Uterus (tissue), 4 donors: ENCODE measurements at places on chromosomes 3 and 15. TPM values are rescaled to one million over a fixed set of nuclear protein-coding genes. Genes with fewer than 3 reads are reported as not detected.
A peak's percentile ranks its signal among the peaks of the same experiment; 100 is the strongest.

The MKRN2OS gene
- not detected for total RNA-seq

GRCh38 chr15:96878129-96878528, 547.6 kb downstream of the NR2F2 start:
- H3K27ac ChIP-seq = no peak overlapping the region
- no peaks in the 10 kb centered on the region for H3K36me3 ChIP-seq
- no peaks in the 10 kb centered on the region for H3K4me1 ChIP-seq
- DNase-seq = no peak
- H3K4me3 ChIP-seq = no peak overlapping the region

- no peaks in the 10 kb centered on the region for H3K4me1 ChIP-seq
- no peaks in the 10 kb centered on the region for H3K27me3 ChIP-seq
- DNase-seq = no peak
- no peaks in the 10 kb centered on the region for H3K36me3 ChIP-seq
- H3K27ac ChIP-seq = no peak overlapping the region
Measured at GRCh38 chr3:155704061-155704460, 40.8 kb downstream of the PLCH1 start.

DNA sequence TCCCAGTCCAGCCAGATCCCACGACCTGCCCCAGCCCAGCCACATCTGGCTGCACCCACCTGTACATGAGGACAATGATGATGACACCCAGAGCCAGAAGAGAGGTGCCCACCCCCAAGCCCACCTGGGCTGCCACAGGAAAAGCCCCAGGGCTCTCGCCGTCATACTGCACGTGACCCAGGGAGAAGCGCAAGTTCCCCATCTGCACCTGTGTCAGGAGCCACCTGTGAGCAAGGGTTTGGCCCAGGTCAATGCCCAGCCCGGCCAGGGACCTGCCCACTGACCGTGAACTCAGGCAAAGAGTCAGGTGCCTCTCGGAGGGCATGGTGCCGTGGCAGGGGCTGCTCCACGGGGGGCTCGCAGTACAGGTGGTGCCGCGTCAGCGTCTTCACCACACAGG, 16.3 kb downstream of the PLXNB1 start:
- no peak overlapping the region for H3K4me3 ChIP-seq
- no peaks in the 10 kb centered on the region for H3K4me1 ChIP-seq
- DNase-seq = no peak
- H3K36me3 ChIP-seq = no peaks in the 10 kb centered on the region
- no peak overlapping the region for H3K27ac ChIP-seq

GRCh38 chr3:20668411-20668810, 482.4 kb upstream of the SGO1 start:
- H3K27me3 ChIP-seq = no peaks in the 10 kb centered on the region
- H3K4me3 ChIP-seq = no peak overlapping the region
- H3K36me3 ChIP-seq = no peaks in the 10 kb centered on the region
- no peaks in the 10 kb centered on the region for H3K4me1 ChIP-seq
- no peak overlapping the region for H3K27ac ChIP-seq

DNA sequence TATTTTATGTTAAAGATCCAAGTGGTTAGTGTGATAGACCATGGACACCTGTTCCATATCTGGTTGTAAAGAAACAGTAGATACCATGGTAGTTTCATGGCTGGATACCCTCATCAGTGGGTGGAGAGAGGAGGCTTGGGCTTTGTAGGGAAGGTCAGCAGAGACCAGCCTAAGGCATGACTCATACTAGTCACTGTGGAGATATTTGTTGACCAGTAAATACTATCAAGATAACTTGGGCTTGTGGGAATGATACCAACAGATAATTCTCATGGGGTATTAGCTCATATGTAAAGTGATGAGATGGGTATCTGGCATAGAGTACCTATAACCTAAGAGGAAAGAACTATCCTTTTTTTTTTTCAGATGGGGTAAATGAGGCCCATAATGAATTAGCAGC, 354.5 kb downstream of the CACNA2D3 start:
- no peaks in the 10 kb centered on the region for H3K4me1 ChIP-seq
- H3K27me3 ChIP-seq = no peaks in the 10 kb centered on the region
- H3K27ac ChIP-seq = no peak overlapping the region
- no peaks in the 10 kb centered on the region for H3K36me3 ChIP-seq
- no peak overlapping the region for H3K4me3 ChIP-seq
- no peak for DNase-seq

The FSIP1 gene
- 4.3 TPM for total RNA-seq

- H3K4me1 ChIP-seq = no peaks in the 10 kb centered on the region
- H3K27ac ChIP-seq = no peak overlapping the region
- no peak overlapping the region for H3K4me3 ChIP-seq
Measured at GRCh38 chr3:4525560-4526223, 32.5 kb downstream of the ITPR1 start.

The SLC9A9 gene
- 28.2 TPM for total RNA-seq

DNA sequence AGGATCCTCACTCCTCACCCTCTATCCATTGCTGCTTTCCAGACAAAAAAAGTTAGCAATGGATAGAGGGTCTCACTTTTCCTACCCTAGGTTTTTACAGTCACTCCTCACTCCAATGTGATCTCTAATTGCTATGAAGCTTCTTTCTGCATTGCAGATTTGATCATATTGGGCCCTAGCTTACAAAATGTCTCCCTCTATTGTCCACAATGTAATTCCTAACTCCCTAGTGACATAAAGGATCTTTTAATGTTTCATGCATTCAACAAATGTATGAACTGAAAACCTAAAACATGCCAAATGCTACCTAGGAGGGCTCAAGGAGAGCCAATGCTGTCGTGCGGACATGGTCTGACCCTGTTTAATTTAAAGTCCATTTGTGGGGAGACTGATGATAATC, 234.8 kb downstream of the CADM2 start:
- H3K27me3 ChIP-seq = no peaks in the 10 kb centered on the region
- no peak for DNase-seq
- H3K27ac ChIP-seq = no peak overlapping the region
- no peaks in the 10 kb centered on the region for H3K36me3 ChIP-seq
- no peak overlapping the region for H3K4me3 ChIP-seq
- H3K4me1 ChIP-seq = no peaks in the 10 kb centered on the region

The MED12L gene
- 5.4 TPM for total RNA-seq

The NR2E3 gene
- 0.41 TPM for total RNA-seq

DNA sequence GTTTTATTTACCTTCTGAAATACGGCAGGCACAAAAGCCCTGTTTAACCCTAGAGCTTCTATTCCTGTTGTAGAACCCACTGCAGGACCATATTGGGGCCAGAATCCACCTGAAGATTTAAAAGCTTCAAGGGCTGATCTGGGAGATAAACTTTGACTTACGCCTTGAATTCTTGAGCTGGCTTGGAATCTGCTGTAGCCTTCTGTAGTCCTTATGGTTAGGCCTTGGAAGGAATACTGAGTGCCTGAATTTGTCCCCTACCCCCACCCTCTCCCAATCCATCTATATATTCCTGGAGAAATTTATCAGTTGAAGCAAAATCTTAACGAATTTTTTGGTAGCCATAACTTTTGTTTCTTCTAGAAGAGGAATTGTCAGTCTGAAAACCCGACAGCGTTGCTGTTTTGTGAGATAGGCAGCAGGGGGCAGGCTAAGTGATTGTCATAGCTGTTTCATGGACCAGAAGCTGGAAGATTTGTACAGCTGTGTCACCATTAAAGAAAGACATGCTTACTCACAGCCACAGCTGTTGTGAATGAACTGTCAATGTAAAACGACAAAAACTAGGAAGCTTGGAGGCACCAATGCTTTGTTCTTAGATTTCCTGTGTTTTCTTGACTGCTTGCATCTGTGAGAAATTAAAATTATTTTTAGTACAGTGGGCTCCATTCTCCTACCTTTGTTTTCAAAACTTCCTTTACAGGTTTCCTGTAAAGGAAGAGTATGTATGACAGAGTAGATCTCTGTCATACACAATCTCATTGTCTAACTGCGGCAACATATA, 12.8 kb downstream of the LXN start:
- H3K4me1 ChIP-seq = no peaks in the 10 kb centered on the region
- H3K27me3 ChIP-seq = no peaks in the 10 kb centered on the region
- H3K27ac ChIP-seq = peak overlapping the region; percentile 13
- DNase-seq = peak; percentile 46
- no peaks in the 10 kb centered on the region for H3K36me3 ChIP-seq

The RPL4 gene
- 2,301 TPM for total RNA-seq

- no peaks in the 10 kb centered on the region for H3K36me3 ChIP-seq
- no peaks in the 10 kb centered on the region for H3K4me1 ChIP-seq
- H3K27ac ChIP-seq = no peak overlapping the region
- H3K4me3 ChIP-seq = no peak overlapping the region
- no peaks in the 10 kb centered on the region for H3K27me3 ChIP-seq
Measured at GRCh38 chr3:119570229-119570628, 9.1 kb upstream of the ADPRH start.

DNA sequence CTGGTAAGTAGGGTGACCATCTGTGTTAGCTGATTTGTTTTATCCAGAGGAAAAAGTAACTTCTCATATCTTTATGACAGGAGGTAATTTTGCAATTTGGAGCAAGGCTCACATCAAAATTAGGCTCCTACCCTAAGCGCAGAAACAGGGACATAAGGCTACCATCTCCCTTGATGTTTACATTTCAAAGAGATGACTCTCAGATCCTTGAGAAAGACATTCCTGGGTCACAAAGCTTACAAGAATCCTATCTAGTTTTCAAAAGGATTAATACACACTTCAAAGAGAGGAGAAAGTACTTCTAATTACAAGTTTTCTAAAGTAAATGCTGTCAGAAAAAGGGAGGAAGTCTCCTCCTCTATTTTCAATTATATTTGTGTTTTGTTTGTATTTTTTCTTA, 7.0 kb downstream of the ZPLD1 start:
- no peak overlapping the region for H3K4me3 ChIP-seq
- H3K4me1 ChIP-seq = no peaks in the 10 kb centered on the region
- DNase-seq = no peak
- no peaks in the 10 kb centered on the region for H3K27me3 ChIP-seq
- H3K27ac ChIP-seq = no peak overlapping the region

DNA sequence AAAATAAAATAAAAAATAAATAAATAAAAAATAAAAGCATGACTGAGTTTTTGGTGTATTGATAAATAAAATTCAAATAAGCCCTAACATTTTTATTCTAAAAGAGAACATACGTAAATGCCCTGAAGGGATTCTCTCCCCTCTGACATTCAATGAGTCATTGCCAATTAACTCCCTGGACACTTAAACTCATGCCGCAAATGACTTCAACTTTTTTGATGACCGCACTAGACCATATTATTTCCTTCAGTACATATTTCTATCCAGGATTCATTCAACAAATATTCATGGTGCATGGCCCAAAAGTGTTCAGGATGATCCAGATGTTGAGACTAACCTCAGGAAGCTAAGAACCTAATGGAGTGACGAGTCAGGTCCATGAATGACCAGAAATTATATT, 195.9 kb upstream of the LRRN1 start:
- no peaks in the 10 kb centered on the region for H3K36me3 ChIP-seq
- DNase-seq = no peak
- H3K4me3 ChIP-seq = no peak overlapping the region
- no peaks in the 10 kb centered on the region for H3K27me3 ChIP-seq

The TRAK1 gene
- total RNA-seq = 17.4 TPM

GRCh38 chr15:69414701-69415167, 585 bp downstream of the KIF23 start:
- peak overlapping the region; percentile 61 for H3K4me3 ChIP-seq
- H3K36me3 ChIP-seq = no peaks in the 10 kb centered on the region
- H3K4me1 ChIP-seq = no peaks in the 10 kb centered on the region
- H3K27me3 ChIP-seq = no peaks in the 10 kb centered on the region
- peak; percentile 38 for DNase-seq
- H3K27ac ChIP-seq = peak overlapping the region; percentile 68

The ITIH1 gene
- not detected for total RNA-seq

The HTR3E gene
- total RNA-seq = not detected

GRCh38 chr3:105228696-105229095, 138.0 kb upstream of the ALCAM start:
- H3K27me3 ChIP-seq = no peaks in the 10 kb centered on the region
- H3K4me3 ChIP-seq = no peak overlapping the region
- H3K27ac ChIP-seq = no peak overlapping the region

The CAPN3 gene
- total RNA-seq = 5.9 TPM

The GOLGA8K gene
- not detected for total RNA-seq

- no peak overlapping the region for H3K4me3 ChIP-seq
- H3K4me1 ChIP-seq = no peaks in the 10 kb centered on the region
- no peak overlapping the region for H3K27ac ChIP-seq
Measured at GRCh38 chr3:17655743-17656142, 86.7 kb downstream of the TBC1D5 start.

- no peak overlapping the region for H3K27ac ChIP-seq
- no peak overlapping the region for H3K4me3 ChIP-seq
- no peak for DNase-seq
- no peaks in the 10 kb centered on the region for H3K36me3 ChIP-seq
Measured at GRCh38 chr3:195093731-195094130, 177.2 kb downstream of the XXYLT1 start.

DNA sequence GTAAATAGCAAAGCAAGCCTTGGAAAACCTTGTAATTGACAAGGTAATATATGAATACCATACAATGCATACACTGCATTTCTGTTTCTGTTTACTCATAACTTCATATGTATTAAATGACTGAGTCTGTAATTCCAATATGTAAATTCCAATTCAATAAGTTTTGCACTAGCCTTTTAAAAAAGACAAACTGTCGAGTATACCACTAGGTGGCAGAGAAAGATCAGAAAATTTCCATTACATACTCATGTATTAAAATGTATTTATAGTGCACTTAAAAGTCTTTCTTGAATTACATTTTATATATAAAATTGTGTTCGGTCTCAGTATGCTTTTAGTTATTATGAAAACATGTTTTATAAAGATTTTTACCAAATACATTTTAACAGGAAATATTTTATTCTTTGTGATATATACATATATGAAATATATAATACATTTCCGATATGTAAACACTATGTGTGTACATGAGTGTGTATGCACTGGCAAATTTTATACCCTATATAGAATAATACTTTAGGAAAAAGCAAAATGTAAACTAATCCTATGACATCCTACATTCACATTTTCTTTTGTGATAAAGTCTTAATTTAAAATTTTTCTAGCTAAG, 216.8 kb downstream of the VGLL3 start:
- no peaks in the 10 kb centered on the region for H3K36me3 ChIP-seq
- no peak overlapping the region for H3K4me3 ChIP-seq
- no peak overlapping the region for H3K27ac ChIP-seq
- DNase-seq = no peak
- H3K27me3 ChIP-seq = no peaks in the 10 kb centered on the region

DNA sequence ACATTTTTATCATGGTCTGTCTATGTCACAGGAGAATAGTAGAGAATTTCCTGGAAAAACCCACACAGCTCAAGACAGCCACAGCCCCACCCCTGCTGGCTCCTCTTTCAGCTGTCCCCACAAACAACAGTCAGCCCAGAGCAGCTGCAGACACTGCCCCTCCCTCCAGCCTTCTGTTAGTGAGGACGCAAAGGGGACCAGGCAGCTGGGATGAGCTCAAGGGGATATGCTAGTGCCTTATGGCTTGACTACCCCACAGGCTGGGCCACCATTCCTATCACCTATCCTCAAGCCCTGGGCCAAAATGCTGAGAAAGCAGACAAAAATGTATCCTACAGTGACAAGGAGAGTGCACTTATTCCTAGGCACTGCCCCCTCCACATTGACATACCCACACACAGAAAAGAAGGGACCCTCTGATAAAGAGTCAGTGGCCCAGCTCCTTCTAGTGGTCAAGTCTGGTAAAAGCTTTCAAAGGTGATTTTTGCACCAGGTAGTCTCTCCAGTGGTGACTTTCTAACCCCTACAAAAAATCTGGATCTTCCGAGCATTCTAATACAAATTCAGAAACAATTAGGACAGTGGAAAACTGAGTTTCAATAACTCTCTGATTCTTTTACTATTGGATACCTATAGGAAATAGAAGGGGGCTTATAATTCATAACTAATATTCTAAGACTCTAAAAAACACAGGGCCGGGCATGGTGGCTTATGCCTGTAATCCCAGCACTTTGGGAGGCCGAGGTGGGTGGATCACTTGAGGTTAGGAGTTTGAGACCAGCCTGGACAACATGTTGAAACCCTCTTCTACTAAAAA, 3.0 kb upstream of the MAP1A start:
- peaks cover 13% of the 10 kb centered on the region for H3K4me1 ChIP-seq
- no peak overlapping the region for H3K4me3 ChIP-seq
- peak overlapping the region; percentile 75 for H3K27ac ChIP-seq
- H3K36me3 ChIP-seq = no peaks in the 10 kb centered on the region

The SLCO3A1 gene
- 6.4 TPM for total RNA-seq
